Sciatic nerve (tissue), 2 donors: ENCODE measurements at places on chromosomes 1 and 21. TPM values are rescaled to one million over a fixed set of nuclear protein-coding genes. Genes with fewer than 3 reads are reported as not detected.

The VHLL gene
- not detected for total RNA-seq

The RNF186 gene
- not detected for total RNA-seq

The COA6 gene
- total RNA-seq: 13.4 TPM

The POMGNT1 gene
- total RNA-seq: 87.2 TPM

The JAK1 gene
- 90.3 TPM for total RNA-seq

The ACTN2 gene
- 0.58 TPM for total RNA-seq

The TAF13 gene
- 39.9 TPM for total RNA-seq

The ODR4 gene
- total RNA-seq: 25.8 TPM

The KLHDC7A gene
- not detected for total RNA-seq

The LCE1C gene
- not detected for total RNA-seq

The HYI gene
- total RNA-seq: 63.6 TPM

GRCh38 chr1:113965703-113966412, 13.4 kb upstream of the OLFML3 start:
- no peak for DNase-seq

GRCh38 chr1:160168016-160168415, 16.6 kb downstream of the ATP1A4 start:
- DNase-seq: no peak

- DNase-seq: peak; percentile 90
Measured at GRCh38 chr21:45041351-45041805, 33.0 kb upstream of the ADARB1 start.

- no peak for DNase-seq
Measured at GRCh38 chr21:29656504-29657239, 283.1 kb downstream of the GRIK1 start.

DNA sequence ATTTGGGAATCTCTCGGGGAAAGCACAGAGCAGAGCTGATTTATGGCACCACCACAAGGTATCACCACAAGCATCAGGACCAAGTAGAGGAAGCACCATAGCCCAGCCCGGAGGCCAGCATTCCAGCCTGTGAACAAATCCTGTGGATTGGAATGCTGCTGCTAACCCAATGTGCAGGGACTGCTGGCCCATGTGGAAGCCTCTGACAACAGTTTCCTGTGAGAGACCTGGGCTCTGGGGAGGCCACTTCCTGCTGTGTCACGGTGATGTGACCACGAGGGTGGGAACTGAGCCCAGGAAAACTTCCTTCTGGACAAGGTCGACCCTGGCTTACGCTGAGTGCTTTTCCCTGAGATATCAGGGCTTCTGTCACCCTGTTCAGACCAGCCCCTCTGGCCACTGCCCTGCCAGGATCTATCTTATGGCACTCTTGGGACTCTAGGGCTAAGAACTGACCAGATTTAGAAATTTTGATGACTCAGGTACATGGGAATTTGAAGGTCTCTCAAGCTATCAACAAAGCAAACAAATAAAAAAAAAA, 88.3 kb upstream of the NGF start:
- DNase-seq: peak; percentile 81

DNA sequence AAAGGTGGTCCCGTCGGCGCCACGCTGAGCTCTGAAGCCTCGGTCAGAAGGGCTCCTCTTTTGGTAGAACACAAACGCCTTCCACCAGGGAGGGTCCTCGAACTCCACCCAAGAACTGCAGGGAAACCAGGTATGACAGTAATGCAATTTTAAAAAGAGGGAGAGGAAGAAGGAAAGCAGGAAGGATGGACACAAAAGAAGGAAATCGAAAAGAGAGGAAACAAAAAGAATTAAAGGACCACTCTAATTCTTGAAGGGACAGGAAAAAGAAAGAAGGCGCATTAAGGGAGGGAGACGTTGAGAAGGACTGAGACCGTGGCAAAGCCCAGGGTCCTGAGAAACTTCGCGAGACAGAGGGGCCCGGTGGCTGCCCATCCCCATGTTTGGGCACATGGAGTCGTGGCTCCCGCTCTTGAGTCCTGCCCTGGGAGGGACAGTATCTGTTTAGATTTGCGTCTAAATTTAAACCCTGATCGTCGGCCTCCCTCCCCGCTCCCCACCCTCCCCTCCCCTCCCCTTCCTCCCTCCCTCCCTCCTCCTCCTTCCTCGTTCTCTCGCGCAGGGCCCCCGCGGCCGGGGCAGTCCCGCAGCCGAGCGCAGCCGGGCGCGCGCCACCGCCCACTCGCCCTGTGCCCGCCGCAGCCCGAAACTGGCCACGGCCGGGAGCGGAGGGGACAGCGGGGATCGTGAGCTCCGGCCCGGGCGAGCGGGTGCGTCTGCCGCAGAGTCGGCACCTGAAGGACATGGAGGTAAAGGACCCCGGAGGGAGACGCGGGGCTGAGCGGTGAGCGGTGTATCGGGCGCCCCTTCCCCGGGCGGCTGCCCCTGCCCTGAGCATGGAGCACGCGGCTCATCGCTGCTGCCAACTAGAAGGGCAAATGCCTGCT, at the start of gene RCSD1:
Gene RCSD1 (plus strand): TSS at position 552 of the 887 bp plus-strand sequence. CDS start 192 bp downstream, at position 744.
- no peak for DNase-seq

- no peak for DNase-seq
Measured at GRCh38 chr1:54869173-54869851, 17.7 kb downstream of the DHCR24 start.

GRCh38 chr1:40058453-40059337, 18.2 kb downstream of the CAP1 start:
- no peak for DNase-seq

- DNase-seq: no peak
Measured at GRCh38 chr1:167272369-167272957, 51.8 kb downstream of the POU2F1 start.

- DNase-seq: no peak
Measured at GRCh38 chr1:233598891-233599541, 14.9 kb upstream of the KCNK1 start.

DNA sequence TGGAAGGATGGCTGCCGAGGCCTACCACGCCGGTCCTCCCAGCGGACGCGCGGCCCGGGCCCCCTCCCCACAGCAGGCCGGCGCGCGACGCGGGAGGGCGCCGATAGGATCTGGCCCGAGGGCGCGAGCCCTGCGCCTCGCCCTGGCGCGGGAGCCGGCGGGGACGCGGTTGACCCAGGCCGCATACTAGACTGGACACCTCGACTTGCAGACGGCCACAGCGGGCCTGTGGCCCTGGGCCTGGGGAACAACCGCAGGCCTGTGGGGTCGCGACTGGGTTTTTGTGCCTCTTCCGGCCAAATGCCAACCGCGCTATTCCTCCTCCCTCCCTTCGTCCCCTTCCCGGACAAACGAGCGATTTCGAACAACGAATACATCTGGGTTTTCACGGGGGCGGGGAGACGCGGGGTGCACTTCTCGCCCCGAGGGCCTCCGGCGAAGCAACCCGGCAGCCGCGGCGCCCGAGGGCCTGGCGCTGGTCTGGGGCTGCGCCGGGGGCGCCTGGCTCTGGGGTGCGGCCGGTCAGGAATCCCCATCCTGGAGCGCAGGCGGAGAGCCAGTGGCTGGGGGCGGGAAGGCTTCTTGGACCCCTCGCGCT, 2.4 kb downstream of the NHLH2 start:
- DNase-seq: no peak

GRCh38 chr1:115492880-115493279, 148.9 kb upstream of the VANGL1 start:
- no peak for DNase-seq

GRCh38 chr1:204507317-204508105, 8.7 kb upstream of the MDM4 start:
- DNase-seq: no peak

DNA sequence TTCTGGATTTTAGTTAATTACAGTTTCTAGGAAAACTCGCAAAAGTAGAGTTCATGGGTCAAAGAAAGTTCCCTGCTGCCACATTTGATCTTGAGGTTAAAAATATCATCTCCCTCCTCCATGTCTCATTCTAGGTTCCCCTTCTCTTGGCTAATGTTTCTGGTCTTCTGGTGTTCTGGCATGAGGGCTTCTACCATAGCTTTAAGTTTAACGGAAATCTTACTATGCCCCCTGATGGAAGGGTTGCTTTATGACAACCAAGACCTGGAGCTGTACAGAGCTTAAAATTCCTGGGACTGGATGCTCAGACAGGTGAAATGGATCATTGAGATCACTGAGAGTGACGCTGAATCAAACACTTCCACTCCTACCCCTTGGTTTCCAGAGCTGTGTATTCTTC, 1881.7 kb downstream of the MRPL39 start:
- DNase-seq: no peak

DNA sequence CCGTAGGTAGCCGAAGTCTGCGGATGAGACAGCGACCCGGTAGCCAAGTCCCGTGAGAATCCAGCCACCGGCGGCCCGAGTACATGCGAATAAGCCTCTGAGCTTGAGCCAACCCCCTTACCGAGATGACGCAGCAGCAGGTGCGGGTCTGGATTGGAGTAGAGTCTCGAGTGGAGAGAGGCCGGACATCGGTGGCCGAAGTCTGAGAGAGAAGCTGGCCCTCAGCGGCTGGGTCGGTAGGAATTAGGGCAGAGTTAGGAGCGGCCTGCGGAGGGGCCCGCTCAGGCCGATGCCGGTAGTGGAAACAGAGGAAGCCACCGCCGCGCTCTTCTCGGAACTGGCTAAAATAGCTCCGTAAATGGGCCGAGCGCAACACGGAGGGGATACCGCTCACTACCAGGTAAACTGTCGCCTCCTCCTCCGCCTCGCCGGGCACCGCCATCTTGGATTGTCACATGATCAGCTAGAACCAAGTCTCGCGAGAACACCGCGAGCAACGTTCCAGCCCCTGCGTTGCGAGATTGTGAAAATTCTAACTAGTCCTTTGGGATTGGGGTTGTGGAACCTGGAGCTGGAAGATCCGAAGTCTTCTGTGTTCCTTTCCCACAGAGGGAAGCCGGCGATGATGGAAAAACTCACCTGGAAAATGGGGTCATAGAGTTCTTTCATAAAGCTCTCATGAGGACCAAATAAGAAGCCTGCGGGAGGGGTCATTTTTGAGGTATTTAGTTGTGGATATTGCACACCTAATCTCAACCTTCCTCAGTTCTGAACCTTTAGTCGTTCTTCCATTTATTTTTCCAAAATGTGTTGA, at the start of gene GPATCH3:
Gene GPATCH3 (minus strand): TSS at position 467 of the 814 bp plus-strand sequence. CDS start 25 bp downstream, at position 442.
- peak; percentile 97 for DNase-seq

GRCh38 chr1:183604038-183604808, 14.0 kb upstream of the NCF2 start:
- DNase-seq: no peak

- DNase-seq: peak; percentile 69
Measured at GRCh38 chr21:42513151-42513984, at the start of gene SLC37A1. SLC37A1 (plus strand) TSS chr21:42513852; CDS start chr21:42518455, 4,603 bp downstream.

- no peak for DNase-seq
Measured at GRCh38 chr1:177737456-177737855, 232.4 kb downstream of the SEC16B start.

DNA sequence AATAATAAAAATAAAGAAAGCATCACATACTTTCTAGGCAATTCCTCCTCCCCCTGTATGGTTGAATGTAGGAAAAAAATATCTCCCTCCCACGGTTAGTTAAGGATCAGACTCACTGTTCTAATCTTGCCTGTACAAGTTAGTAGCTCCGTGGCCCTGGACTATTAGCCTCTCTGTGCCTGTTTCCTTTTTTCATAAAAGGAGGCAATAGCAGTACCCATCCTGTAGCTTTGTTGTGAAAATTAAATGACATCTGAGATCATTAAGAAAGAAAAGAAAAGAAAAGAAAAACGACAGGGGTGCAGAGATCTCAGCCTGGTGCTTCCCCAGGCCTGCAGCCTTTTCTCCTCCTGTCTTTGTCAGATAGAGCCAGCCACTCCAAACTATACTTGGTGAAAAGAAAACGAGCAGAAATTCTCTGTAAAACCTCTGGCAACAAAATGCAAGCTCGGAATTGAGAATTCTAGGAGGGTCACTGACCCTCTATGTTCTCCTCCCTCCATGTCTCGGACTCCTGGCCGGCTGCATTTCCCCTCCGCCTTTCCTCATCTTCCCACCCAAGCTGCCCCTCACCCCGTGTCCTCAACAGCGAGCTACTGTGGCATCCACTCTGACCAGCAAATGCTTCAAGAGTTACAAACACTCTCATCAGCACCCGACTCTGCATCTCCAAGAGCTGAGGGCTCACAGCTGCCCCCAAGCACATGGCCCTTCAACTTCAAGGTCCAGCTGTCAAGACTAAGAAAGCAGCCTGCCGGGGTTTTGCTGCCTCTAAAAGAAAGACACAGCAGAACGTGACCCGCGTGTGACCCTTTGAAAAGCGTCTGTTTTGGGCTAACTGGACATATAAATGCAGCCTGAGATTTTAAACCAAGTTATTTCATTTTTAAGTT, 13.6 kb downstream of the RIPK4 start:
- no peak for DNase-seq

GRCh38 chr21:28872218-28872617, 120.5 kb downstream of the LTN1 start:
- no peak for DNase-seq

- peak; percentile 64 for DNase-seq
Measured at GRCh38 chr1:232767305-232768074, 37.7 kb upstream of the MAP10 start.

- DNase-seq: no peak
Measured at GRCh38 chr1:156462954-156463795, 37.4 kb downstream of the MEF2D start.

DNA sequence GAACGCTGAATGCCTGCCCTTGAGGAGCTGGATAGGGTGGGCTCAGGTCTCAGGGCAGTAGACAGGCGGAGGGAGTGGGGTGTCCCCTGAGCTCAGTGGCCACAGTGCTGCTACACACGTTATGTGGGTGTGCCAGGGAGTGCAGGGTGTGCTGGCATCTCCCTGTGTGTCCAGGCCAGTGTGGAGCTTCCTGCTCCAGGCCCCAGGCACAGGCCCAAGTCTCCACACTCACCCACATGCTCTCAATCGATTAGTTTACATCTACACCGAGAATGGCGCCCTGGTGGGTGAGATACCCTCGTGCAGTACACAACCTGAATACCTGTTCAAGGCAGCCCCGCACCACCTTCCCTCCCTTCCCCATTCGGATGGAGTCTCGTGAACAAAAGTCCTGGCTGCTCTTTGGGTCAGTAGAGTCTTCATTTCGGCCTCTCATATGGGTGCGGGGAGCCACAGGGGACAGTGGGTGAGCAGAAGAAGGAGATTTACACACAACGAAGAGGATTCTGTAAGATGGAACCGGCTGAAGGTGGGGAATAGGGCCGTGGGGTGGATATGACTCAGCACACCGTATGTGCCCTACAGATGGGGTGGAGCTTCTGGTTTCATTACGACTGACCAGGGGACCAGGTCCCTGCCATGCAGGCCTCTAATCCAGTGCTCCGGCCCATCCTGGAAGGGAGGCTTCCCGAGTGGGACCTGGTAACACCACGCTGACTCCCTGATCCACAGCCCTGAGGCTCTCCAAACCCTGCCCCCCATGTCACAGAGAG, 93.3 kb downstream of the SPSB1 start:
- DNase-seq: no peak

DNA sequence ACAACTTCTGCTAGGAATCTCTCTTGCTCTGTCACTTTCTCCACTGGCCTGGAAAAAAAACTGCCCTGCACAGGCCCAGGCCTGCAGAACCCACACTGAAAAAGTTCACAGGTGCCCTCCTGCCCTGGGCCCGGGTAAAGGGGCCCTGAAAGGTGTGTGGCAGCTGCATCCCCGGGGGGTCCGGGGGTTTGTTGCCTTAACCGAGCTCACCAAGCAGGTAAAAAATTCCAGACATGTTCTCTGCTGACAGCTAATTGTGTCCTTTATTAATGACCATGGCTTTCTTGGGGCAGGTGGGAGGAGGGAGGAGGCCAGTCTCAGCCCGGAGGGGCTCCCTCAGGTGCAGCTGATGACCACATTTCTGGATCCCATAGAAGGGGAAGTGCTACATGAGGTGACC, 122.9 kb downstream of the LACTBL1 start:
- DNase-seq: no peak

- DNase-seq: no peak
Measured at GRCh38 chr1:94920061-94920460, 6.8 kb downstream of the CNN3 start.

GRCh38 chr1:181087400-181087901, 1.0 kb upstream of the IER5 start:
- DNase-seq: no peak
